ENCODE measurements at places on chromosomes 1 and 21. TPM values are rescaled to one million over a fixed set of nuclear protein-coding genes. Genes with fewer than 3 reads are reported as not detected.

Gene OR10Z1
- total RNA-seq, result not detected

Gene PTGER3
- 1.7 TPM for total RNA-seq

Gene BSND
- total RNA-seq, result not detected

Gene CLDN19
- total RNA-seq, result not detected

Gene CNIH3
- 1.4 TPM for total RNA-seq

Gene NECTIN4
- 0.53 TPM for total RNA-seq

Gene SLC30A2
- total RNA-seq, result 3.4 TPM

Gene ZNF326
- 12.3 TPM for total RNA-seq

Gene SPRR1A
- not detected for total RNA-seq

Gene TNFAIP8L2
- total RNA-seq, result 1.1 TPM

Gene TMPRSS15
- not detected for total RNA-seq

Gene FCAMR
- total RNA-seq, result not detected

Gene TSPAN2
- 4.6 TPM for total RNA-seq

Gene GOLT1A
- total RNA-seq, result 0.29 TPM

Gene KCNA2
- total RNA-seq, result 0.61 TPM

Gene SPATA21
- not detected for total RNA-seq

Gene SPRR2B
- not detected for total RNA-seq

Gene FAM43B
- total RNA-seq, result 5.2 TPM

Gene KRTAP12-2
- not detected for total RNA-seq

Gene CELA3B
- 1.2 TPM for total RNA-seq

Gene HES4
- 45.0 TPM for total RNA-seq

Gene RNF11
- 83.8 TPM for total RNA-seq

Gene C1orf216
- 9.9 TPM for total RNA-seq

Gene SLC2A5
- 2.1 TPM for total RNA-seq

Gene PKLR
- not detected for total RNA-seq

Gene F13B
- total RNA-seq, result not detected

Gene CELA2B
- total RNA-seq, result not detected

Gene PIK3CD
- 18.8 TPM for total RNA-seq

Gene TDRD10
- 3.4 TPM for total RNA-seq

Gene JUN
- 90.3 TPM for total RNA-seq

Gene S100A6
- total RNA-seq, result 157 TPM

Gene WDR4
- 6.4 TPM for total RNA-seq

Gene TSACC
- total RNA-seq, result not detected

Gene TOR1AIP2
- 70.7 TPM for total RNA-seq

Gene ESPN
- total RNA-seq, result not detected

Gene FGR
- total RNA-seq, result 25.9 TPM

Gene WNT2B
- 3.4 TPM for total RNA-seq

Gene GBP6
- not detected for total RNA-seq

Gene TNFRSF25
- 10.4 TPM for total RNA-seq

Gene PLA2G4A
- total RNA-seq, result 2.2 TPM

Measured in heart left ventricle (tissue), 16 donors.